ENCODE measurements at places on chromosomes 6 and 20. TPM values are rescaled to one million over a fixed set of nuclear protein-coding genes. Genes with fewer than 3 reads are reported as not detected.

CD109 gene
- total RNA-seq: 27.9 TPM

PCIF1 gene
- total RNA-seq: 22.7 TPM

FOXF2 gene
- 16.4 TPM for total RNA-seq

LY6G5B gene
- 0.84 TPM for total RNA-seq

PGBD1 gene
- total RNA-seq: 7.1 TPM

OOEP gene
- total RNA-seq: not detected

OXT gene
- total RNA-seq: not detected

GSTA2 gene
- total RNA-seq: not detected

ACAT2 gene
- total RNA-seq: 160 TPM

VGLL2 gene
- total RNA-seq: not detected

ADGRF1 gene
- not detected for total RNA-seq

KCNK15 gene
- not detected for total RNA-seq

RNF182 gene
- 3.9 TPM for total RNA-seq

SLC22A16 gene
- total RNA-seq: 0.17 TPM

EYS gene
- total RNA-seq: not detected

GGTLC1 gene
- not detected for total RNA-seq

BFSP1 gene
- 2.7 TPM for total RNA-seq

GJA10 gene
- total RNA-seq: not detected

THBD gene
- total RNA-seq: 1.5 TPM

IMPG1 gene
- not detected for total RNA-seq

SLC52A3 gene
- total RNA-seq: not detected

CDH4 gene
- total RNA-seq: 10.8 TPM

NEURL2 gene
- total RNA-seq: 3.7 TPM
